Inflammatory macrophage treated with lipopolysaccharide for 1 hour (primary cell): ENCODE measurements at places on chromosomes 5 and 9.

DNA sequence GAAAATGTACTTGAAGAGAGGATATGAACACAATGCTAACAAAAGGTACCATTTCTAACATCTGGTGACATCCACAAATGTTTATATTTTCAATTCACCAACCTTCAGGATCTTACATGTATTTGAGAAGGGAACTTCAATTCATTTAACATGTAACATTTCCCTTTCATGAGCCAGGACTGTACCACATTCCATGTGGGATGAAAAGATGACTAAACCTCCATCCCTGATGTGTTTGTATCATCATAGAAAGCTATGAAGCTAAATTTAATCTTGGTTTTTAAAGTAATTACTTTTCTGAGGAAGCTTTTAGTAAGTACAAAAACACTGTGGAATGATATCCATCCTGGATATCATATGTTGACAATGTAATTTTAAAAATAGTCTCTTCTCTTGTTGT is 78.2 kb upstream of the GNA14 start:
- no peak for DNase-seq

- no peak for DNase-seq
These were observed 34.6 kb upstream of the RAI14 start for GRCh38 chr5:34621277-34622097.

GRCh38 chr5:166883016-166883415 is 1408.4 kb upstream of the WWC1 start:
- DNase-seq: no peak

- DNase-seq: peak; percentile 62
These were observed 1.2 kb downstream of the JAK2 start for GRCh38 chr9:4986296-4986695.

GRCh38 chr9:72758944-72759343 is 193.9 kb downstream of the ALDH1A1 start:
- no peak for DNase-seq

- DNase-seq: no peak
These were observed 75.7 kb downstream of the AGTPBP1 start for GRCh38 chr9:85666086-85666485.

DNA sequence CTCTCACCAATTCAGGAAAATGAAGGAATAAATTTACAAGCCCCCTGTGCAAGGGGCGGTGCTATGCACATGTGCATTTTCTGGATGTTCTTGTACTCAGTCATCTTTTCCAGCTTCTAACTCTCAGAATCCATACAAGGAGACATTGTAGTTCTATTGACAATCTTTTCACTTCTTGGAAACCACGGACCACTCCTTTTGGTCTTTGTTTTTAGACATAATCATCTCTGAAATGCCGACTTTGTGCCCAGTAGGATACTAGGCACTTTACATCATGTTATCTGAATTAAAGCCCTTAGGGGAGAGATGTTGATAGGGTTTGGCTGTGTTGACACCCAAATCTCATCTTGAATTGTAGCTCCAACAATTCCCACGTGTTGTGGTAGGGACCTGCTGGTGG is 322.6 kb upstream of the WWC1 start:
- no peak for DNase-seq

GRCh38 chr9:26520141-26520540 is 372.5 kb downstream of the CAAP1 start:
- DNase-seq: no peak

DNA sequence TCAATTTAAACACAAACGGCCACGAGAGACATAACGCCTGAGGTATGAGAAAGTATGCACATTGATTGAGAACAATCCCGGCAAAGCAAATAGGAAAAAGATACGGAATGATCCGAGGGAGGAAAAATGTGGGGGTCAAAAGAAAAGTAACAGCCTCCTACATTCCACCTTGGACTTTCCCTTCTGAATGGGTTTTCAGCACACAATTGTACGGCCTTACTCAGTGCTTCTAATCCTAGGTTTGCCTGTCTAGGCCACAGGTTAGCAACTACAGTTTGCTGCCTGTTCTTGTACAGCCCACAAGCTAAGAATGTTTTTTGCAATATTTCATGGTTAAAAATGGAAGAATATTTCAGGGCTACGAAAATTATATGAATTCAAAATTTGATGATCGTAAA is 46.2 kb upstream of the RNF20 start:
- no peak for DNase-seq

GRCh38 chr9:12853051-12853450 is 78.2 kb downstream of the LURAP1L start:
- DNase-seq: no peak
